ENCODE measurements at places on chromosomes 4 and X. TPM values are rescaled to one million over a fixed set of nuclear protein-coding genes. Genes with fewer than 3 reads are reported as not detected.

EIF1AX gene
- total RNA-seq, result 127 TPM

DNA sequence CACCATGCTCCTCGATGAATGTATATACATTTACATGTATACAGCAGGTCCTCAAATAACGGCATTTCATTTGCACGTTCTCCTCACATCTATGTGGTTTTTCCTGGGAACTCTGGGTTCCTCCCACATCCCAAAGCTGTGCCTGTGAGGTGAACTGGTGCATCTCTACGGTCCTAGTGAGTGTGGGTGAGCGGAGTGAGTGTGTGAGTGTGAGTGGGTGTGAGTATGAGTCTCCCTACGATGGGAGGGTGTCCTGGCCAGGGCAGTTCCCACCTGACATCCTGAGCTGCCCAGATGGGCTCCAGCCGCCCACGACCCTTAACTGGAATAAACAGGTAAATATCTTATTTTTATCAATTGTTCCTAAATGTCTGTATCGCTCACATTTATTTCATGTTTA is 40.0 kb downstream of the ACSL1 start:
- no peak for DNase-seq
- H3K27ac ChIP-seq, result no peak overlapping the region
- no peaks in the 10 kb centered on the region for H3K4me1 ChIP-seq
- no peaks in the 10 kb centered on the region for H3K27me3 ChIP-seq
- H3K36me3 ChIP-seq, result no peaks in the 10 kb centered on the region
- H3K4me3 ChIP-seq, result no peak overlapping the region

DNA sequence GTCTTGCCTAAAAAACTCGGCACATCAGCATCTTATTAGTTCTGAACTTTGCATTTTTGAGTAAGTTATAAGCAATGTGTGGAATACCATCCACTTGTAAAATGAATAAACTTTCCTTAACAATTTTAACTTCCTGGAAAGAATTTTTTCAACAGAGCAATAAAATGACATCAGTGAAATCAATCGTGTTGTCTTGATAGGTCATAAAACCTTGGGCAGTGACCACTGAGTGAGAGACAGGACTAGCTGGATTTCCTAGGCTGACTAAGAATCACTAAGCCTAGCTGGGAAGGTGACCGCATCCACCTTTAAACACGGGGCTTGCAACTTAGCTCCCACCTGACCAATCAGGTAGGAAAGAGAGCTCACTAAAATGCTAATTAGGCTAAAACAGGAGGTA is 403.0 kb upstream of the CNKSR2 start:
- DNase-seq, result no peak
- no peaks in the 10 kb centered on the region for H3K27me3 ChIP-seq
- H3K4me3 ChIP-seq, result no peak overlapping the region
- no peaks in the 10 kb centered on the region for H3K4me1 ChIP-seq
- no peak overlapping the region for H3K27ac ChIP-seq

DNA sequence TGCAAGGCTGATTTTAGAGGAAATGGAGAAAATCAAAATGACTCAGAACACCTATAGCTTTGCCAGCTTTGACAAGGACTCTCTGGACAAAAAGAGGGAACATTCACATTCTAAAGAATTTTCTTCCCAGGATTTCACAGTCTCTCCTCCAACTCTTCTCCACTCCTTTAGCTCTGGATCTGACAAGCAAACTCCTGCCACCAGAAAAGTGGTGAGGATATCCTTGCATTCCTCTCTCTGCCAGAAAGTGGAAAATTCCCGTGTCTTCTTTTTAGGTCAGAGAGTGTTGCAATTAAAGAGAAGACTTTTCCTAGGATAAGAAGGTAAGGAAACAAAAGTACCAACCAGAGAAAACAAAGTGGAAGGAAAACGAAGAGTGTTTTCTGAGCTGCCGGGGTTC is 16.1 kb upstream of the PDGFRA start:
- DNase-seq, result no peak
- no peak overlapping the region for H3K4me3 ChIP-seq
- H3K27ac ChIP-seq, result peak overlapping the region; percentile 44
- no peaks in the 10 kb centered on the region for H3K27me3 ChIP-seq
- peaks cover 14% of the 10 kb centered on the region for H3K4me1 ChIP-seq

DNA sequence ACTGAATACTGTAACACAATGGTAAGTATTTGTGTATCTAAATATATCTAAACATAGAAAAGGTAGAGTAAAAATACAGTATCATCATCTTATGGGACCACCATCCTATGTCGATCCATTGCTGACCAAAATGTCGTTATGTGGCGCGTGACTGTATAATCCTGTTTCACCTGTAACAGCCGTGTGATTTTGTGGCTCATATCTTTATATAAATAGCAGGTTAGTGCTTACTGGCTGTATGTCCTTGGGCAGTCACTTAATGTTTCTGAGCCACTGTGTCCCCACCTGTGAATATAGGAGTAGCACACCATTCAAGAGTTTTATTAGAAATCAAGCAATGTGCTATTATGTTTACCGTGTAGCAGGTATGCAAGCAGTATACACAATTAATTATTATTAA is 226.2 kb upstream of the FAT1 start:
- DNase-seq, result no peak
- no peak overlapping the region for H3K27ac ChIP-seq
- no peak overlapping the region for H3K4me3 ChIP-seq

- H3K36me3 ChIP-seq, result no peaks in the 10 kb centered on the region
- no peaks in the 10 kb centered on the region for H3K27me3 ChIP-seq
- no peak for DNase-seq
- H3K4me1 ChIP-seq, result no peaks in the 10 kb centered on the region
- no peak overlapping the region for H3K4me3 ChIP-seq
- H3K27ac ChIP-seq, result no peak overlapping the region
These were observed 67.5 kb downstream of the NEUROG2 start for GRCh38 chr4:112448306-112449132.

SLITRK4 gene
- not detected for total RNA-seq

DNA sequence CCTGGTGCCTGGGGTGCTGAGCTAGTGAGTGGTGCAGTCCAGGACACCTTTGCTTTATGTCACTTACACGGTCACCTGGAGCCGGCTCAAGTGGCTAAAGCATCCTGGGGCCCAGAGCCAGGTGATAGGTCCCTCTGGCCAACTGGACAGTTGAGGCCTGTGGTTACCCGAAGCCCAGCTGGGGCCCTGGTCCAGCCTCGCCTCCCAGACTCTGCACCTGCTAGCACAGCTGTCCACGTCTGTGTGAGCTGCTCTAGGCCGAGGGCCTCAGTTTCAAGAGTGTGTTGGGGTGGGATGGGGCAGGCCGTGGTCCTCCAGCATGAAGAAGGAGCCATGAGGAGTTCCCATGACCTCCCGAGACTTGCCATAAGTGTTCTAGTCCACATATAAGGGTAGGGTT is 7.7 kb upstream of the ADD1 start:
- no peaks in the 10 kb centered on the region for H3K27me3 ChIP-seq
- no peak overlapping the region for H3K4me3 ChIP-seq
- peaks cover 5% of the 10 kb centered on the region for H3K36me3 ChIP-seq
- DNase-seq, result no peak
- no peaks in the 10 kb centered on the region for H3K4me1 ChIP-seq

UGT2B11 gene
- not detected for total RNA-seq

DNA sequence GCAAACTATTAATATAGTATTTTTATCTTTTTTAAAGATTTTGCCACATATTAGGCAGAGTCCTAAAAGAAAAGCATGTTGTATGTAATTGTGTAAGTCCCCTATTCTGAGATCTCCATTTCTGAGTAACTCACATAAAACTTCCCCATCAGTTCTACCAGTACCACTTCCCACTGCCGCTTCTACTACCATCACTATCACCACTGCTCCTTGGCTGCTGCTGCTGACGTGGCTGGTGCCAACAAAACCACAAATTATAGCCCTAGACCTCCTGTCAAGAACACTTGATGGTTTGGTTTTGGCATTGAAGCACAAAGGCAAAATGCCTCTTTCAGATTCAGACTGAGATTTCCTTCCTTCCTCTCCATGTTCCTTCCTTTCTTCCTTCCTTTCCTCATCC is 106.4 kb downstream of the MMRN1 start:
- peaks cover 8% of the 10 kb centered on the region for H3K4me1 ChIP-seq
- H3K27me3 ChIP-seq, result no peaks in the 10 kb centered on the region
- no peaks in the 10 kb centered on the region for H3K36me3 ChIP-seq
- DNase-seq, result no peak
- no peak overlapping the region for H3K4me3 ChIP-seq

PLS3 gene
- total RNA-seq, result 169 TPM

DNA sequence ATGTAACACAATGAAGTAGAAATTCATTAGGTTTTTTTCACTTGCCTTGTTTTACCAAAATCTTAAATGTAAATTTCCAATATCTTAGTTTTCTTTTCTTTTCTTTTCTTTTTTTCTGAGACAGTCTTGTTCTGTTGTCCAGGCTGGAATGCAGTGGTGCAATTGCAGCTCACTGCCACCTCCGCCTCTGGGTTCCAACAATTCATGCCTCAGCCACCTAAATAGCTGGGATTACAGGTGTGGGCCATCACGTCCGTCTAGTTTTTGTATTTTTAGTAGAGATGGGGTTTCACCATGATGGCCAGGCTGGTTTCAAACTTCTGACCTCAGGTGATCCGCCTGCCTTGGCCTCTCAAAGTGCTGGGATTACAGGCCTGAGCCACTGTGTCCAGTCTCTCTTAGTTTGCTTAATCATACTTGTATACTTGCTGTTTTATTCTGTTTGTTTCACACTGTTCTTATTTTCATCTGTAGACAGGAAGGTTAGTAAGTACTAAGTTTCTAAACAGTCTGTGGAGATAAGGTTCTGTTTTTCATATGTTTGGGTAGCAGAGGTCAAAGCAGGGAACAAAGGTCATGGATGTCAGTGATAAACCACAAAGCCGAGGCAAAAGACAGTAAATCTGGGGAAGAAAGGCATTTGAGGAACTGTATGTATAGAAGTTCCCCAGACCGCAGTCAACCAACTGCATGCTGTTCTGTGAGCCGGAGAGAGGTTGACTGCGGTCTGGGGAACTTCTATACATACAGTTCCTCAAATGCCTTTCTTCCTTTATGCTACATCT is 129.1 kb downstream of the CBR4 start:
- no peak overlapping the region for H3K4me3 ChIP-seq
- peaks cover 12% of the 10 kb centered on the region for H3K4me1 ChIP-seq
- no peak overlapping the region for H3K27ac ChIP-seq
- no peak for DNase-seq

FGD1 gene
- total RNA-seq, result 0.97 TPM

DNA sequence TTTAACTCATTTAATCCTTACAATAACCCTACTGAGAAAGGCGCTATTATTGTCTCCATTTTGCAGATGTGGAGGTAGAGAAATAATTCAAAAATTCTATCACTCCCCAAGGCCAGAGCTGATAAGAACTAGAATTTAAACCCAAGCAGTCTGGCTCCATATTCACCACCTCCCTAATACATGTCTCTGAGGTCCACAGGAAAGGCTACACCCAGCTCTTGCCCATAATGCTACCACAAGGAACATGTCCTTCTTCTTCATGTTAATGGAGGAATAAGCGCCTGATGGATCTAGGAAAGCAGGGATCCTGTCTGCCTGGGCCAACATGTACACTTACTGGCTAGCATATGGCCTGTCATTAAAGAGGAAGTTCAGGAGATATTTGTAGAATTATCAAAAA is 16.3 kb downstream of the APBB2 start:
- H3K27ac ChIP-seq, result no peak overlapping the region
- H3K4me3 ChIP-seq, result no peak overlapping the region
- no peaks in the 10 kb centered on the region for H3K4me1 ChIP-seq
- no peaks in the 10 kb centered on the region for H3K27me3 ChIP-seq
- no peak for DNase-seq
- H3K36me3 ChIP-seq, result no peaks in the 10 kb centered on the region

- H3K27me3 ChIP-seq, result no peaks in the 10 kb centered on the region
These were observed 81.8 kb upstream of the RBPJ start for GRCh38 chr4:26238778-26239679.

DNA sequence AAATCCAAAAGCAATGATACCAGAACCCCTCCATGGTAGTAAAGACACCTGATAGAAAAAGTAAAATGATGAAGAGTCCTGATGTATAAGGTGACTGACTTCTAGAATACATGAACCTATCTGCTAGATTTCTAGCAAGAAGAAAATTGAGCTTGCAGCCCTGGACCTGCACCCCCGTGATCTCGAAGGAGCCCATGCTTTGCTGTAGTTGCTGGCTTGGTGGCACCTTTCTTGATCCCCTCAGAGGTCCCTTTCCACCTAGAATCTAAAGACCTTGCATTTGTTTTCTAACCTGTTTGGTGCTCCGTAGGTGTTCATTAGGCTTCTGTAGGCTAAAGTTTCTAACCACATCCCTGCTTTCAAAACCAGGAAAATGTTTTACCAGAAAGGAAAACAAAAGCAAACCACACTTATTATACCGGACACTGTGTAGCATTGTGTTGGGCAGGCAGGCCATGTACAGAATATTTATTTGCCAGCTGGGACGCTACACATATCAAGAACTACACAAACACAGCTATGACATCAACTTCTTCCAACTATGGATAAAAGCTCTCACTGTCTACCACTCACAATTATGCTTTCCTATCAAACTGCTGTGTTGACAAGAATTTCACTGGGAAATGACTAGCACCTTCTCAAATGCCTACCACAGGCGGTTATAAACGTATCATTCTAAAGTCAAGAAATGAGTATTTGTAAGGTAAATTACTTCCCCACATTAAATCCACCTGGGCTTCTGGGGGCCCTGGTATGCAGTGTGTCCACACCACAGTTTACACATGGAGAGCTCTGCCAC is 316.2 kb downstream of the UNC5C start:
- H3K4me1 ChIP-seq, result peaks cover 9% of the 10 kb centered on the region
- no peaks in the 10 kb centered on the region for H3K27me3 ChIP-seq
- peak overlapping the region; percentile 64 for H3K27ac ChIP-seq
- peak; percentile 4 for DNase-seq

DNA sequence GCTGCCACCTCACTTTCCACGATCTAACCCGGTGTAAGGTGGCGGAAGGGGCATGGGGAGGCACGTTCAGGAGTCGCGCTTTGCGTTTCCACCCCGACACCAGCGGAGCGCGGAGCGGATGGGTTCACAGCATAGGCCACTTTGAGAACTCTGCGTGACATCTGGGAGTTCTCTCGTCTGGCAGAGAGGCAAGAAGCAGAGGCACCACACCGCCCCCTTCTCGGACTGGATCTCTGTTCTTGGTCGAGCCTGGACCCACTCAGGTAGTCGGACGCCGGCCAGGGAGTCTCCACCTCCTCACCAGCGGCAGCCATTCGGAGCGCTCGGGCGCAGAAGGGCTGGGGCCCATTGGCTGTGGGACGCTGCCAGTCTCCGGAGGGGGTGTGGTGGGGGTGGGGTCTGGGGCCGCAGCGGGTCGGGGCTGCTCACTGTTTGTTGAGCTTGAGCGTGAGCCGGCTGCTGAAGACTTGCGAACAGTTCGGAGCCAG is at the start of gene DACH2:
DACH2 (plus strand) TSS at position 428 of the 488 bp plus-strand sequence.
- no peak within 1 kb of the TSS for H3K4me3 ChIP-seq
- H3K27ac ChIP-seq, result no peak within 1 kb of the TSS
- H3K4me1 ChIP-seq, result no peaks in the 10 kb centered on the region
- H3K36me3 ChIP-seq, result no peaks in the 10 kb centered on the region
- DNase-seq, result no peak

GRCh38 chrX:69431420-69431819 is 72.7 kb upstream of the NALF2 start:
- no peak overlapping the region for H3K27ac ChIP-seq
- H3K4me1 ChIP-seq, result no peaks in the 10 kb centered on the region
- peaks cover 43% of the 10 kb centered on the region for H3K27me3 ChIP-seq
- DNase-seq, result no peak
